ENCODE measurements at places on chromosomes 3 and 15.
A peak's percentile ranks its signal among the peaks of the same experiment; 100 is the strongest.

GRCh38 chr15:89809093-89809786 lies 5.4 kb downstream of the ANPEP start:
- DNase-seq, result no peak

DNA sequence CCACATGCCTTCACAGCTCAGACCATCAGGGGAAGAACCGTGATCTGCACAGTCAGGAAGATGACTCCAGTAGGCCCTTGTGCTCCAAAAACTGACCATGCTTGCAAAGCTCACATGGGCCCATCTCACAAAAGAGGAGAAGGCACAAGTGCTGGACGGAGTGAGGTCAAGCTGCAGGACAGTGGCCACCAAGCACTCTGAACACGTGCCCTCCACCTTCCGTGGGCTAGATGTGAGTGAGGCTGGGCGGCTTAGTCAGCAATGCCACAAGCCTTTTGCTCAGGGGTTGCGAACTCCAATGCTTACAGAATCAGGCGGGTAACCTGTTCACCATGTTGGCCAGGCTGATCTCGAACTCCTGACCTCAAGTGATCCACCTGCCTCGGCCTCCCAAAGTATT lies 70.9 kb downstream of the SCN5A start:
- DNase-seq, result no peak

DNA sequence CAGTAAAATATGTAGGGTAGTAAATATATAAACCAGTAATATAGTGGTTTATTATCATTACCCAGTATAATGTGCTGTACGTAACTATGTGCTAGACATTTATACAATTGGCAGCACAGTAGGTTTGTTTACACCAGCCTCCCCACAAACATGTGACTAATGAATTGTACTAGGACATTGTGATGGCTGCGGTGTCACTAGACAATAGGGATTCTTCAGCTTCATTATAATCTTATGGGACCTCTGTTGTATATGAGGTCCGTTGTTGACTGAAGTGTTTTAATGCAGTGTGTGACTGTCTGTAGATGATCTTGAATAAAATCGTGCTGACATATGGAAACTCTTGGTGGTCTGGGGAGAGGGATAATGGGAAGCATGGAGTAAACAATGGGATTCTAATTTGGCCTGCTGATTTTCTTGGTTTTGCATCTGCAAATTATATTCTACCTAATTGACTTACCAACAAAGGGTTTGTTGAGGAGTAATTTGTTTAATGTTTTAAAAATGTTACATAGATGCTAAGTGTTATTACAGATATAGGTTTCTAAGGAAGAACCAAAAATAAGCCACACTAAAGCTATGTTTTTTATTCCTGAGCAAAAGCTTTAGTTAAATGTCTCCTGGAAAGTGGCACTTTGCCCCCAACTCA lies 496.5 kb upstream of the TBL1XR1 start:
- DNase-seq, result no peak

DNA sequence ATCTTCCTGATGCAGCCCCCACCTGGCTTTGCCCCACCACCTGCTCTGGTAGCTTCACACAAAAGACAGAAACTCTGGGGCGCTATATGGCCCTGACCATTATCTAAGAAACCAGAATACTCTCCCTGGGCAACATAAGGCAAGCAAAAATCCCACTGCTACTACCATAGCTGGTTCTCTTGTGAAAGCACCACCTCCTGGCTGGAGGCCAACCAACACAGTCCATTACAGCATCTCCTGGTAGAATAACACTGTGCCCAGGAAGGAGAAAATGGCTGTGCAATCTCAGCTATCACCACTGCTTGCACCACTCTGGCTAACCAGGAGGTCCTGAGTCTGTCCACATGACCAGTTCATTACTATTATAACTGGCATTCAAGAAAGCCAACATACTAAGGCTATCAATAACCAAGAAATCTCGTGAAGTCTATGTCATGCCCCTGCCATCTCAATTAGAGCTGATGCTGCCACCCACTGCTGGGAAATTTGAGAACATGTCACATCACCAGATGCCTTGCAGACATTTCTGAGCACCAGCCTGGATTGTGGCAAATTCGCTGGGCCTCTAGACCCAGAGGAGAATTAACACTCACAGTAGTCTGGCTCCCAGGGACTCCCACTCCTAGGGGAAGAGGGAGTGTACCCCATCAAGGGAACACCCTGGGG lies 1114.8 kb downstream of the ROBO2 start:
- no peak for DNase-seq

DNA sequence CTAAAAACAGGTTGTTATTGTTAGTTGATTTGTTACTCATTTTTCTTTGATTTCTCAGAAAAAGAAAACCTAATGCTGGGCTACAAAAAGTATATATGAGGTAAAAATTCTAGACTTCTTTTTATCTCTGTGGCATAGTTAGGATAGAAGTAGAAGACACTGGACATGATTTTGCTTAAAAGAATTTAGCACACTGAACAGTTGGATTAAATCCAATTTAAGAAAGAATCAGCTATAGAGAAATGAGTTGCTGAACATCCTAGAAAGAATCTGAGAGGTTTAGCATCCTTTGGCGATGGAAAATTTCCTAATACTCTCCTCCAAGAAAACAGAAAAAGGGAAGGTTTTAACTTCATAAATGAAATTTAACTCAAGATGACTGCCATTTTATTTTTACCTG lies 259.7 kb downstream of the TBL1XR1 start:
- DNase-seq, result no peak

- peak; percentile 47 for DNase-seq
Measured at GRCh38 chr15:84734794-84735479, 13.5 kb upstream of the ZNF592 start.

DNA sequence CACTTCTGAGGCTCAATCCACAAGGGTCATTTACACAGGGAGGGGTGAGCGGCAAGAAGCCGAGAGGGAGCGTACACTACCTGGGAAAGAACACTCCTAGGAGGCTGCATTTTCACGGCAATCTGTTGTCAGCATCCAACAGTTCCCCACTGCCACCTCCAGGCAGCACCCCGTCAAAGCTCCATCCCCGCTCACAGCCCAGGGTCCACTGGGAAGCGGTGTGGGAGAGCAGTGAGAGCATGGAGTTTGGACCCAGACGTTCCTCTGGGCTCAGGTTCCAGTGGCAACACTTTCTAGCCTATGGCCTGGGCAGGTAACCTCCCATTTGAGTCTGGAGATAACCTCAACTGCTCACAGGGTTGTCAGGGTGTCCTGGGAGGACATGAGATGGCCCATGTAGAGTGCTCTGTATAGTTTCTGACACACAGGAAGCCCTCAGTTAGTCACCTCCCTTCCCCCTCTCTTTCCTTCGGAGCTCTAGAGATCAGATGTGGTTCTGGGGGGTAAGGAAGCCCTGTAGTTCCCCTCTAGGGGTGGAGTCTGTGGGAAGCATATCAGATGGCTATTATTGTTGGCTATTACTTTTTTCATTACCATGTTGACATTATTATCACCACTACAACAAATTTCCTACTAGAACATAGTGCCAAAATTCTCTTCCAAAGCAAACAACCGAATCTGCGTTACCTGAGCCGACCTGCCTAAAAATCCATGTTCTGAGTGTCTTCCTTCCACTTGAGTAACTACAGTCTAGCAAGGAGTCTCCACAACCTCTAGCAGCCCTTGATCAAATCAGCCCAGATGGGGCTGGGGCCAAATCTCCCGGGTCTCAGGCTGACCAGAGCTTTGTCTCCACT lies 29.1 kb downstream of the RUVBL1 start:
- DNase-seq, result no peak

GRCh38 chr3:11085093-11085840 lies 69.0 kb upstream of the HRH1 start:
- no peak for DNase-seq

- DNase-seq, result no peak
Measured at GRCh38 chr15:45555934-45556608, 31.1 kb upstream of the BLOC1S6 start.

DNA sequence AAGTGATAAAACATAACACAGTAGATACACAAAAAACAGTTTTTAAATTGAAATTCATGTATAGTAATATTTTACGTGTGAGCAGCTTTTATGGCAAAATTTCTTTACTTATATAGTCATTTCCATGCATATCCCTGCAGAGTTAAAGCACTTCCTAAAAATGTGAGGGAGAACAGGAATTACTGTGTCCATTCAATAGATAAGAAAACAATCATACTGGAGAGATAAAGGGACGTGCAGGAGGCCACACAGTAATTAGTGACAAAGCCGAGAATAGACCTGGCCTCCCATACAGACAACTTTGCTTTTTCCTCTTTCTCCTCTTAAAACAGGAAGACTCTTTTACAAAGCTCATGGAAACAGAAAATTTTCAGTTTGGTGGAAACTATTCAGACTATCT lies 247.5 kb downstream of the CDIN1 start:
- DNase-seq, result no peak

DNA sequence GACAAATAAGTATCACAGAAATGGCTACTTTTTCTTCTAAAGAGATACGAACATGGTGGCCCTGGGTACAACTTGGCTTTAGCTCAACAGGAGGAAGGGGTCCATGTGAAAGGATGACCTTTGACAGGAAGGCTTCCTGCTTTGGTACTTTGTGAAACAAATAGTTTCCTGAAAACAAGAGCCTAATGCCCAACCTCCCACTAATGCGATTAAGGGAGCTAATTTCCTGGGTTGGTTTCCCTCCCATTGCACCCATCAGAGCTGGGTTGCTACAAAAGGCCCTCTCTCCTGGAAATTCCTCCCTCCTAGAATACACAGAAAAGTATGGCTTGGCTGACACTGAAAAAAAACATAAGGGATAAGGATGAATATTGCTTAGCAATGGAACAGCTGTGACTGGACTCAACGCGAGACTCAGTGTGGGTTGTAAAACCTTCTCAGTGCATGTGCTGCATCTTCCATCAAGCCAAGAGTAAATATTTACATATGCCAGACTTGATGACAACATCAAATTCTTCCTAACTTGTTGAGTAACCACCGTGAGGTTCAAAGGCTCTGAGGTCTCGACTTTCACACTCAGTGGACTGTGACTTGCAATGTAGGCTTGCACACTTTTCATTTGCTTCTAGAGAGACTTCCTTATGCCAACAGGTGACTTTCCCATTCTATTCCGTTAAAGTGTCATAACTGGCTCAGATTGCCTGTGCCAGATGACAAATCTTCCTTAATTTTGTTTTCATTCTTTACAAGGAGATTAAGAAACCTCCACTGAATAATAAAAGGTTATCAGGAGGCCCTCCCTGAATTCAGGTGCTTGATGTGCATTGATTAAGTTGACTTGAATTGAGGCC lies 60.1 kb downstream of the ADAMTS9 start:
- DNase-seq, result peak; percentile 42

- no peak for DNase-seq
Measured at GRCh38 chr3:179660872-179661271, 8.0 kb downstream of the USP13 start.

DNA sequence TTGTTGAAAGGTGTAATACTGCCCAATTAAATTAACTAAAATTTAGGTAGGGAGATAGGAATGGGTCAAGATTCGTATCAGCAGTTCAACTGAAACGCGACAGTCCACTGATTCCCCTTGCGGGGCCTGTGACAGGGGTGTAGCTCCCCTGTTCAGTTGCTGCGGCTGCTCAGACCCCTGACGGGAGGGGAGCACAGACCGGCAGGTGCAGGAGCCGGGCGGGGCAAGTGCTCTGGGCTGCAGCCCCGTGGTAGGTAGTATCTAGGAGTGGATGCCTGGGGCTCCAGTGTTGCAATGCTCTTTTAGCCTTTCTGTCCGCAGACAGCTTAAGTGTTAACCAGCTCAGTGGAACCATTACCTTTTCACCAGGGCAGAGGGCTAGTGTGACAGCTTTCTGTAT lies 164.9 kb downstream of the ROBO2 start:
- no peak for DNase-seq

DNA sequence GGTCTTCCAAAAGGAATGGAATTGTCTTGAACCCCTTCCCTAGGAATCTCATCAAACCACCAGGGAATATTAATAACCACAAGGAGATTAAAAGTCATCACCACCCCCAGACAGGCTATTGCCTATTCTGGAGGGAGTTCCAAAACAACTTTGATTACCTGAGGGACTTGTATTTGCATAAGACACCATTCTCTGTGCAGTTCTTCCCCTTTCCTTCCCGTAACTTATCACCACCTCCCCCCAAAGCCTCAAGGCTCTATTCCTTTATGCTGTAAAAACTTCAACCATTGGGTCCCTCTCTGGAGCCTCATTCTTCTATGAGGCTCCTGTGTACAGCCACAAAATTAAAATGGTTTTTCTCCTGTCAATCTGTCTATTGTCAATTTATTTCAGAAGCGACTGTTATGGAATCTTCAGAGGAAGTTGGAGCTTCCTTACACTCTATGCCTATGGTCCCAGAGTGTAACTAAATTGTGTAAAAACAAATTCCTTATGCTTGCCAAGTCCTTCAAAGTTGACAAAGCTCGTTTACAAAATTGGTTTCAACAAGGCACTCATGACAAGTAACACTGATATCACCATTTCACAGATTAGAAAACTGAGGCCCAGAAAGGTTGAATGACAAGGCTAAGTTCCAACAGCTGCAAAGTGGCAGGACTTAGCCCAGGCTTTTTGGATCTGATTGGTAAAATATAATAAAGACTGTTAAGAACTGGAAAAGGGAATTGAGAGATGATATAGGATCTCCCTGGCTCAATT lies 68.3 kb upstream of the HERC1 start:
- DNase-seq, result no peak

DNA sequence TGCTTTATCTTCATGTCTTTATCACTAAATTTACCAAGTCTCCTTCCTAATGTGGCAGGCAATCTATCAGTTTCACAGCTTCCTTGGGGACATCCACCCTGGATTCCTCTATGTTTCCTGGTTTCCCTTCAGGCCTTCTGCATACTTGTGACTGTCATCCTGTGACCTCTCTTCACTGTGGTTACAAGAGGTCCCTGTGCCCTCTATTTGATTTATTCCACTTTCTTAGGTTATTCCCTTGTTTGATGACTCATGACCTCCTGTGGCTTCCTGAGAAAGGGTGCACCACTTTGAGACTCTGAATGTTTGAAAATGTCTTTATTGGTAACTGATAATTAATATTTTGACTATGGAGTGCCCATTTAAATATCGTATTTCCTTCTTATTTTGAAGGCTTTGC lies 60.5 kb upstream of the KY start:
- DNase-seq, result no peak

- no peak for DNase-seq
Measured at GRCh38 chr15:88218557-88219221, 37.9 kb downstream of the NTRK3 start.

DNA sequence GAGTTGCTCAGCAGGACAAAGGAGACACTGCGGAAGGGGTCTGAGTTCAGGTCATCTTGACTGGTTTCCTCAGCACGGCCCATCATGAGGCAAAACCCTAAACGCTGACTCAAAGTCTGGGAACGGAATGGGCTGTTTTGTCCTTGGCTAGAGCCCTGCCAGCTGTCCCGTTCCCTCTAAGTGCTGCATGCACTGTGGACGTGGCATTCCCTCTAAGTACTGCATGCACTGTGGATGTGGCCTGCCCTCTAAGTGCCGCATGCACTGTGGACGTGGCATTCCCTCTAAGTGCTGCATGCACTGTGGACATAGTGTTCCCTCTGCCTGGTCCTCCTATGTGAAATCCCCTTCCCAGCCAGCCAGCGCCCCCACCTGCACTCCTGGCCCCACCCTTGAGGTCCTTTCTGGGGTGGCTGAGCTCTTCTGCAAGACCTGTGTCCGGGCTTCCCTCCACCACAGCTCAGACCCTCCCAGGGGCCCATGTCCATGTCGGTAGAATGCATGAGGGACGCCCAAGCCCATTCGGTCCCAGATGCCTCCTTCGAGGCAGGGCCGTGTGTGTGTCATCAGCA lies 36.7 kb downstream of the TM2D3 start:
- DNase-seq, result no peak

- DNase-seq, result no peak
Measured at GRCh38 chr15:41886741-41887140, 7.1 kb downstream of the SPTBN5 start.

Data from renal cortex interstitium (tissue), 15 donors.